DMS 273 treated with DMSO at 0.1 percent for 48 hours (cell line): ENCODE measurements at places on chromosomes 5 and 9.
A peak's percentile ranks its signal among the peaks of the same experiment; 100 is the strongest.

DNA sequence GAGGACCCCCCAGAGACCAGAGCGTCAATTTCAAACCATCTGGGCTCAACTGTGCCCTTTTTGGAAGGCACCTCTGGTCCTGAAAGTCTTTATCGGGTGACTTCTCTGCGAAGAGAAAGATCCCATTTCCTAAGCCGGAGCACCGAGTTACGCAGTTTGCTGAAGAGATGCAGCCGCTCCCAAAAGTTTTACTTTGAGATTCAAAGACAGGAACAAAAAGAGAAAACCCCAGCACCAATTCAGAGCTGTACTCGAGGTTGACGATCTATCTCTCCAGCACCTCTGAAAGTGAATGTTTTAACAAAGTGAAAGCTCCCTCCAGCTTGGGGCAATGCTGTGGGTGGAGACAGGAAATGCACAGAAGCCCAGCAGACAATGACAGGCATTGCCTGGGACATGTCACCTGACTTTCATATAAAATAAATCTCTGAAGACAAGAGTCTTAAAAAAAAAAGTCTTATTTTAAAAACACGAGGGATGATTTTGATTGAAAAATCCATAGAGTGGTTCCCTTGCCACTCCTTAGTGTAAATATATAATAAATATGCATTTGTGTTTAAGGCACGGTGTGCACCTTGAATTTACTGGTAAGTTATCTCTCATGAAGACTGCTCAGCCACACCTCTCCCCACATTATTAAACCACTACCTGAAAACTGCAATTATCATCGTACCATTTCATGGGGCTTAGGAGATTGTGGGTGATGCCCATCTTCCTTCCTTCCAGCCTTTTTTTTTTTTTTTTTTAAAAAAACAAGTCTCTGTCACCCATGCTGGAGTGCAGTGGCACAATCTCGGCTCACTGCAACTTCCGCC, 79.9 kb downstream of the FNBP1 start:
- no peak for DNase-seq

- DNase-seq: no peak
These were observed 56.4 kb downstream of the PBX3 start for GRCh38 chr9:125803526-125803925.

GRCh38 chr5:136810261-136810801, 445.0 kb upstream of the TRPC7 start:
- DNase-seq: no peak

DNA sequence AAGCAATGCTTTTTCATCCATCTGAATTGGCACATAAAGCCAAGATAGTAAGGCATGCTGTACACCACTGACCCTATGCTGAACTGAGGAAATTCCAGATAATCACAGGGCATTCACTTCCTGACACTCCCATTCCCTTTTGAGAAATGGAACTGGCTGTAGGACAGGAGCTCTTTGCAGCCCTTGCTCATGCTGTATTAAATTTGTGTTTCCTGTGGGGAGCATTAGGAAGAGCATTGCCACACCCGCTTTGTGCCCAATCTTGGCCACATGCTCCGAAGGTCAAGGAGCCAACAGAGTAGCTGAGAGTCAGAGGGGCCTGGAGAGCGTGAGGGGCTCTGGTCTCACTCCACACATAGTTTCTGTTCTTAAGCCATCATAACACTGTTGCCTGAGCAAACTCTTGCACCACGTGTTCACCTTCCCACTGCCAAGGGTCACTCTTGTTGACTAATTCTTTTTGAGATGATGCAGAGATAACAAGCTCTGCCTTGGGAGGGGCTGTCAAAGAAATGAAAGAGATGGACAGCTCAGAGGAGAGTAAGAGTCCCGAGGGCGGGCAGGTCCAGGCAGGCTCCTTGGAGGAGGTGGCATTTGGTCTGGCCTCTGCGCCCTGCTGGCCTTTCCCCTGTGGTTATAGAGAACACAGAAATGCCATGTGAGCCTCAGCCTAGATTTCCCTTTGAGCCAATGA, 31.7 kb upstream of the ARAP3 start:
- DNase-seq: no peak

- no peak for DNase-seq
These were observed 15.8 kb downstream of the BTF3 start for GRCh38 chr5:73513996-73514395.

DNA sequence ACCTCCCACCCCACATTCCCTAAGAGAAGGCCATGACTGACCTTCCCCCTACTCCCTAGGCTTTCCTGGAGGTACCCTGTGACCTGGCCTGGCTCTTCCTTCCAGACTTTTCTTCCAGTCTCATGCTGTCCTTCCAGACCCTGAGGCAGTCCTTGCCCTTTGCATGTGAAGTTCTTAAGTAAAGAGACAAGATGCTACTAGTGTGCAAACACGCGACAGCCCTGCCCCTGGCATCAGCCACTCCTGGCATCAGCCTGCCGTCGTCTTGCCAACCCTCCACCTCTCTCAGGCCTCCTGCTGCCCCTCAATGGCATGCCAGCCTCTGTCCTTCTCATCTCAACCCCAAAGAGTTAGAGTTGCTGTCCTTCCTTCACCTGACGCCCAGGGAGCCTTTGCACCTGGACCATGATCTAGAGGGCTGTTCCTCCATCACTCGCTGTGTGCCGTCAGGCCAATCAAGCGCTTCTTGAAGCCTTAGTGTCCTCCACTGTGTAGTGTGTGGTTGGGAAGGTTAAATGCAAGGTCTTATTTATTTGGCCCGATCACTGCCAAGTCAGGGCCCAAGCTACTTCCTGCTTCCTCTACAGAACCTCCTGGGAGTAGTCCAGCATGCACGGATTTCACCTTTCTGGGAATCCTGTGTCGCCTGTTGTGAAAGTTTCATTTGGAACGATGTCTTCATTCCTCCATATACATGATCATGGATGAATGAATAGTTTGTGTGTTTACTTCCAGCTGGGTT, 61.9 kb downstream of the WWC1 start:
- DNase-seq: no peak

GRCh38 chr9:109624143-109624542, 126.0 kb upstream of the PTPN3 start:
- DNase-seq: no peak

- DNase-seq: no peak
These were observed 116.7 kb upstream of the LMX1B start for GRCh38 chr9:126496781-126497659.

DNA sequence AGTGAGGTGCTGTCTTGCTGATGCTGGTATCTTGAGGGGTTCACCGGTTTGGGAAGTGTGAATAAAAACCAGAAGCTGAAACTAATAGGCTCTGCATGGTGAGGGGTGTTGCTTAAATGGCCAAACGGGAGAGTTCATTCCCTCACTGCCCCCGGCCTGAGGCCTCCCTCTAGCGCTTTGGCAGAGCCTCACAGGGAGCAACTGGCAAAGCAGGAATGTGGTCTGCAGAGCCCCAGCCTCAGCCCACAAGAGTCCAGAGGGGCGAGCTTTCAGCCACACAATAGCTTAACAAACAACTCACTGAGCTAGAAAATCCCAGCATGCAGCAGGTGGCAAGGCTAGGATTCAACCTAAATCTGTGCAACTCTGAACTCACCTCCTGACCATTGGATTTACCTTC, 234.8 kb downstream of the MED10 start:
- no peak for DNase-seq

GRCh38 chr5:67383451-67383850, 186.9 kb upstream of the CD180 start:
- DNase-seq: no peak

GRCh38 chr5:156103155-156103885, 223.6 kb upstream of the SGCD start:
- DNase-seq: no peak

GRCh38 chr5:108801776-108802175, 54.1 kb downstream of the FER start:
- no peak for DNase-seq

DNA sequence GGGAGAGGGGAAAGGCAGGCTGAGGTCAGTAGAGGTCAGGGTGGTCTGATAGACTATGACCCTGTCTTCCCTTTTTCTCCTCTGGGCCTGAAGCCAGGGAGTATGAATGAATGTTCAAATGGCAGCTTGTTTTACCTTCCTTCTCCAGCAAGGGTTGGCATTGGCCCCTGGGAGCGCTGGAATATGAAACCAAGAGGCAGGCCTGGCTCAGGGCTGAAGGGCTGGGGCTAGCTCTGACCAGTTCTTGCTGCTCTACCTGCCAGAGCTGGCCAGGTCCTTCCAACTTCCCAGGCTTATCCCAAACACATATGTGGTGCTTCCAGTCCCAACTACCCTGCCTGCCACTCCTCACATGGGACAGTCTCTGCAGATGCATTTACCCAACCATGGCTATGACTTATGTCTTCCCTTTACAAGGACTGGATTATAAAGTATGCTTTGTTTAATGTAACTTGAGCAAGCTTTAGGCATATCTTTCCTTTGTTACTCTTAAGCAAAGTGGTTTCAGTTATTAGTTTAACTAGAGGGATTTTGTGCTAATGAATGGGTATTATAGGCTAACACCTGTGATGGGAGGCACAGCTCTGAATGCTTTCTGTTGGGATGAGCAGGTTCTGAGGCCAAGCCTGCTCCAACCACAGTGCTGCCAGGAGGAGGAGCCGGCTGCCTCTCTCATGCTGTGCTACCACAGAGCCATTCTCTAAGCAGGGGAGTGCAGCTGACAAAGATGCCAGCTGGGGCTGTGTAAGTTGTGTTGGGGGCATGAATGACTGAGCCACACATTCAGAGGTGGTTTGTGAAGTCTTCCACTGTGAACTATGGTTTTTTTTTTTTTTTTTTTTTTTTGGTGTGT, 6.1 kb downstream of the CCNI2 start:
- no peak for DNase-seq

GRCh38 chr5:20029266-20029665, 41.3 kb upstream of the CDH18 start:
- no peak for DNase-seq

- DNase-seq: no peak
These were observed 8.6 kb upstream of the RAPGEF1 start for GRCh38 chr9:131748411-131748955.

GRCh38 chr9:38026021-38026809, 42.8 kb downstream of the SHB start:
- DNase-seq: peak; percentile 30

- peak; percentile 19 for DNase-seq
These were observed 5.6 kb downstream of the AMBP start for GRCh38 chr9:114072184-114073140.

DNA sequence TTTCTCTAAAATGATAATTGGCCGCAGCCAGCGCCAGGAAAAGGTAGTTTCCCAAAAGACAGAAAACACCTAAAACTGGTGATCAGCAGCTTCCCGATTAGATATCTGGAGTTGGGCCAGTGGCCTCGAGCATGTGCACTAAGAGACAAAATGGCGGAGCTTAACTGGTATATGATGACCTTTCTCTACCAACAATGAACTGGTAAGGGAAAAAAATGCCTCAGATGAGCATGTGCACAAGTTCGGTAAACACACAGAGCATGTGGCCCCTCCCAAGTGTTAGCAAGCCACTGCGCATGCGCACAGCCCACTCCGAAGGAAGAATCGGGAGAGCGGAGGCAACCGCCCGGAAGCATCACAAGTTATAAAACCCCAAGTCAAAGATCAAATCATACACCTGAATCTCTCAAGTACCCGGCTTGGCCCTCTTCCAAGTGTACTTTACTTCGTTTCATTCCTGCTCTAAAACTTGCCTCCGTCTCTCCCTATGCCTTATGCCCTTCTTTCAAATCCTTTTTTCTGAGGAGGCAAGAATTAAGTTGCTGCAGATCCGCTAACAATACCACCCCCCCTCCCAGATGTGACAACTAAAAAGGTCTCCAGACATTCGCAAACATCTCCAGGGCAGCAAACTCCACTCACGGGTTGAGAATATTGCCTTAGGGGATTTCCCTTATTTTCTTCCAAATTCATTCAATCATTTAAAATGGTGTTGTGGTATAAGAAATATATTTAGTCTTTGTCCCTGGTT, 15.0 kb upstream of the PTBP3 start:
- DNase-seq: peak; percentile 47

DNA sequence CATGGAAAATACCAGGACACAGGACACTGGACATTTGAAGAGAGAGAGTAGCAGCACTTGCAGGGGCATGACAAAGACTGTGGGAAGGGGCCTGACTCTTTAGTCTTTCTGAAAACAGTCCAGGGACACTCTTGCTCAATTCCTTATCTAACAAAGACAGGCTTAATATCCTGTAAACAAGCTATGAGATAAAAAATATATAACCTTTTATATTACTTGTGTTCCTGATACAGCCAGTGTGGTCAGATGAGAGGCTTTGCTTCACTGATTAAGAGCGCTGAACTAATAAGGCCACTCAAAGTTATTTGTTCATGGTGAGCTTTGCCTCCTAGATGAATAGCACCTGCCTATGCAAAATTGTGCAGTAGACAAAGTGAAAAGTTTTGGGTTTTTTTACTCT, 518.7 kb downstream of the LRRC70 start:
- no peak for DNase-seq

GRCh38 chr9:318646-319045, 104.0 kb downstream of the DOCK8 start:
- DNase-seq: no peak

DNA sequence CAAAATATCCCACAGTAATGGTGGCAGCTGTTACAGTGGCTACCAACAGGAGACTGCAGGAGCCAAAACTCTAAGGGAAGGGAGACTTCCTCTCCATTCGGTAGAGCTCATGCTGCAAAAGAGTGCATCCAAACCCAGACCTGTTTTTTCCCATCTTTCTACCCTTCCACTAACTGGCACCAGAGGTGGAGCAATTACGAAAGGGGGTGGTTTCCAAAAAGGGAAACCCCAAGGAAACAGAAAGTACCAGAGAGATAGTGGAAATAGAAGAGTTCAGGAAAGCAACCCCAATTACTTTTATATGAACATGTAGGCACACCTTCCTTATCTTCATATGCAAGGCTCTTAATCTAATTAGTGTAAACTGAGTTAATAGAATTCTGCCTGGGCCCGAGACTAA, 7.3 kb upstream of the WDR41 start:
- DNase-seq: no peak

DNA sequence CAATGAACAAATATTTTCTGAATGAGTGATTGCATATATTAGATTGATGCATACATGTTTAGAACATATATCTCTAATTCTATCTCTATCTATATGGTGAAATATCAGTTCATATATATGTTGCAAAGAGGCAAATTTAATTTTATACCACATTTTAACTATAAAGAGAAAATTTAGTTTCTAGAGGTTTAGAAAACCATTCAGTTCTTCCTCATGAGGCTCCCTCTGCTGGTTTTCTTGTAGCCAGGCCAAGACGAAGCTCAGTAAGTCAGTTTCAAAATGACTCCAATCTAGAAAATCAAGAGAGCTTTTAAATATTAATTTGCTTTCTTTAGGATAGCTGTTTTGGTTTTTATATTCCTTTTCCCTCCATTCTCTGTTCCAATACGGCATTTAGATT, 312.1 kb downstream of the TMEM232 start:
- no peak for DNase-seq

- DNase-seq: no peak
These were observed 9.5 kb downstream of the FCN2 start for GRCh38 chr9:134890155-134890495.

GRCh38 chr5:110855961-110856360, 117.2 kb downstream of the SLC25A46 start:
- DNase-seq: no peak

DNA sequence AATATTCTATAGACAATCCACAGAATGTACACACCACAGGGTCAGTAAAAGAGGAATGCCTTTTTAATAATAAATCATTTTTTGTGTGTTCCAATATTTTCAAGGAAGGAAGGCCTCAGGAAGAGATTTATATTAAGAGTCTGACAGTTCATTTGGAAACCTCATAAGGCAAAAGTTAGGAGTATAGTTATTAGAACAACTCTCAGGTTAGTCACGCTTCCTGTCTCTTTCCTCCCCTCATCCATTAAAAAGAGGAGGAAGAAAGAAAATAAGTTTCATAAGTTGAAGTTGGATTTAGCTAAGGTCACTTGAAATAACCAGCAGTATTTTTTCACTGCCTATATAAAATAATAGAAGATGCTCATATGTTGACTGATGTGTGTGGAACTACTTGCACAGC, 863.2 kb downstream of the PTPRD start:
- no peak for DNase-seq
